ENCODE measurements at places on chromosomes 12 and 14.

DNA sequence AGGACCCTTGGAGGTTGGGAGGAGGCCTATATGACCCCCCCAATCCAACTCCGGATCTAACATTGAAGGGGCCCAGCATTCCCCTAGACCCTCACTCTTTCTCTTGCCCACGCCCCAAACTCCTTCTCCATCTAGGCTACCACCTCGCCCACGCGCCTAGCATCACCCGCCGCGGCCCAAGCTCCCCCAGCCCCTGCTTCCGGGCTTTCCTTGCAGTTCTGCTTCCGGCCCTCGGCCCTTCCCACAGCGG is 445 bp downstream of the CERS5 start:
- no peak for DNase-seq

- DNase-seq, result no peak
Measured at GRCh38 chr12:111720457-111720856, 34.6 kb downstream of the ACAD10 start.

- DNase-seq, result no peak
Measured at GRCh38 chr12:23217158-23217557, 592.2 kb downstream of the ETNK1 start.

GRCh38 chr12:100574187-100575074 is 947 bp downstream of the GAS2L3 start:
- DNase-seq, result no peak

DNA sequence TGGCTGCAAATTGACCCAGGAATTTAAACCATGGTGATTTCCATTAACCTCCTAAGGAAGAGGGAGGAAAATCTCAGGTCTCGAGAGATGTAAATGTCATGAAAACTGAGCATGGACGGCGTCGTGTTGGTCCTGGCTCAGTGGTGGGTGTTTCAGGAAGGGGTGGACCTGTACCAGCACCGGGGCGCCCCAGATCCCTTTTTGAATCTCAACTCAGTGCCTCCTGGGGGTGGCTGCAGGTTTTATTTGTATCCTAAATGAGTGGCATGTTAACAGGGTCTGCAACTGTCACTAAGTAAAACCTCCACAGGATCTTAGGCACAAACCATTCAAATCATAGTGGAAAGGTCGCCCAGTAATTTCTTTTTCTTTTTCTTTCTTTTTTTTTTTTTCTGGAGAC is 101.3 kb downstream of the ASCL4 start:
- DNase-seq, result no peak

- DNase-seq, result no peak
Measured at GRCh38 chr12:26953447-26953846, 15.2 kb downstream of the FGFR1OP2 start.

- peak; percentile 34 for DNase-seq
Measured at GRCh38 chr14:101834800-101835547, 73.5 kb downstream of the PPP2R5C start.

DNA sequence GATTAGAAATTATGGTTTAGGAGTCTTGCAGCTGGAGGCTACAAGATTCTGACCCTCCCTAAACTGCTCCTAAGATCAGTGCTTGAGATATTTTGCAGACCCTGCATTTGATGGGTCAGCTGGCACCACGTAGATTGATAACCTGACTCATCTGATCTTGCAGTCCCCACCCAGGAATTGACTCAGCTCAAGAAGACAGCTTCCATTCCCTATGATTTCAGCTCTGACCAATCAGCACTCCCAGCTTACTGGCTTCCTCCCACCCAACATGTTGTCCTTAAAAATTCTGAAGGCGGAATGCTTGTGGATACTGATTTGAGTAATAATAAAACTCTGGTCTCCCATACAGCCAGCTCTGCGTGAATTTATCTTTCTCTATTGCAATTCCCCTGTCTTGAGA is 23.2 kb upstream of the MTHFD1 start:
- no peak for DNase-seq

DNA sequence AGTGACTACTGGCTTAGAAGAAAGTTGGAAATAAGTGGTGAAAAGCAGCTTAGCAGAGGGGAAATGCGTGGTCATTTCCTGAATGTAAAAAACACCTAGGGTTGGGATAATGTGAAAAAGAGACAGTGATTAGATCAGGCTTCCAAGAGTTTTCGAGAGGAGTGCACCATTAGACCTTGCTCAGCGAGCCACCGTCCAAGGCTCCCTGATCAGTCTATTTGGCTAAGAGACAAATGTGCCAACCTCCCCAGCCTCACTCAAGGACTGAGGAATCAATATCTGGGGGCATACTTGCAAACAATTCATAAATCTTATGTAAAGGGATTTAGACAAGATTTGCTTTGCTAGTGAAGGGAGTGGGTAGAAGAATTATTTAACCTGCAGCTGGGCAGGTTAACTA is 594.5 kb downstream of the NRXN3 start:
- DNase-seq, result no peak

DNA sequence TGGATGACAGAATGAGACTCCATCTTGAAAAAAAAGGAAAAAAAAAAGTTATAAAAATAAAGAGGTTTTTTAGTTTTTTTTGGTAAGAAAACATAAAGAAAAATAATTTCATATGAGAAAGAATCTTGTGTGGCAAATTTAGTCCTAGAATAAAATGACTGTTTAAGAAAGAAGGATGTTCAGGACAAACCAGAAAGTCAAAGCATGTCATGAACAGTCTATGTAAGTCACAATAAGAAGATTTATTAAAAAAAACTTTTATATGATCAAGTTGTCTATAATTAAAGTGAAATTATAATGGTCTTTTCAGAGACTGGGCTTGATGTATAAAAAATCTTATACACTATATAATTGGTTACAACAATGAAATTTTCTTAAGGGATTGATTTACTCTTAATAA is 68.1 kb upstream of the HECTD1 start:
- DNase-seq, result no peak

GRCh38 chr12:95574799-95575452 is 23.6 kb upstream of the USP44 start:
- no peak for DNase-seq

- no peak for DNase-seq
Measured at GRCh38 chr12:109870648-109871047, 9.7 kb downstream of the GLTP start.

- no peak for DNase-seq
Measured at GRCh38 chr14:67984274-67984673, 164.7 kb downstream of the RAD51B start.

- no peak for DNase-seq
Measured at GRCh38 chr14:20428010-20428365, 8.0 kb downstream of the KLHL33 start.

DNA sequence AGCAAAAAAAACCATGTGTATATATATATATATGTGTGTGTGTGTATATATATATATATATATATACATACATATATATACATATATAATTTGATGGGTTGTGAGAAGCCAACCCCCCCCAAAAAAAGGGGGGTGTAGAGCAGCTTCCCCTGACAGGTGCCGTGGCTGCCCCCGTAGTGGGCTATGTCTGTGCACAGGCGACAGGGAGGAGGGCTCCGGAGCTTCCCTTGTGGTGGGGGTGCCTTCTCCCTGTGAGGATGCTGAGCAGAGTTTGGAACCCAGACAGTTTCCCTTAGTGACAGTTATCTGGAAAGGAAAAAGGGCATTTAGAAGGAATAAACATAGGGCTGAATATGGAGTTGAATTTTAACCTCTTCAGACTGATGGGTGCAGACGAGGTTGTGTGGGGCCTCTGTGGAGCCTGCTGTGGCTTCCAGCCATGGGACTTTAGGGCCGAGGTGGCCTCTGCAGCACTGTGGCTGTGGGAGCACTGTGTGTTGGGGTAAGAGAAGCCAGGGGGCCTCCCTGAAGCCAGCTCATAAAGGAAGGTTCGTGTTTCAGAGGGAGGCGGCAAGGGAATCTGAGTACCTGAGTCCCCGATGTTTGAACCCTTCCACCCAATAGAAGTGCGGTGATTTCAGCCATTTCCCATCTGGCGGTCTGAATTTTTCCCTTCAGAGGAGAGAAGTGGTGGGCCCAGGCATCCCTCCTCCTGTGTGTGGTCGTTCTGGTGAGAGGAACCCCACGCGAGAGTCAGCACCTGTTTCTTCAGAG is 19.8 kb downstream of the XRCC3 start:
- DNase-seq, result no peak

DNA sequence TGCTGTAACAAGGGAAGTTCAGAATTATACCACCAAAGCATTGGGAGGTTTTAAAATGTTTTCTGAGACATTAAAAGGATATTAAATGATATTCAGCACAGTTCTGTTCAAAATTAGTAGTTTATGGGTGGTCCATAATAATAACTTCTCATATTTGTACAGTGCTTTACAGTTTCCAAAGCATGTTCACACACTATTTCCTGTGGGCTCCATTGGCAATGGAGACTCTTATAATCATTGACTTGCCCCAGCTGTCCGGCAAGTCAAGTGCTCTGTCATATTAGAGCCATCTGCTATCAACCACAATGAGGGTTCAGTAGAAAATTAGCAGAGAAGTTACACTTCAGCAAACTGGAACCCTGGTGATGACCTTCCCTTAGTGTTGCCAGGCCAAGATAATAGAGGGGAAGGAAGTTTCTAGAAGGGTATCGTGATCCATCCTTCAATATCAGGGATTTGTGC is 526.6 kb upstream of the CCDC196 start:
- DNase-seq, result no peak

- DNase-seq, result no peak
Measured at GRCh38 chr14:93997916-93998870, 1.1 kb downstream of the CCDC197 start.

DNA sequence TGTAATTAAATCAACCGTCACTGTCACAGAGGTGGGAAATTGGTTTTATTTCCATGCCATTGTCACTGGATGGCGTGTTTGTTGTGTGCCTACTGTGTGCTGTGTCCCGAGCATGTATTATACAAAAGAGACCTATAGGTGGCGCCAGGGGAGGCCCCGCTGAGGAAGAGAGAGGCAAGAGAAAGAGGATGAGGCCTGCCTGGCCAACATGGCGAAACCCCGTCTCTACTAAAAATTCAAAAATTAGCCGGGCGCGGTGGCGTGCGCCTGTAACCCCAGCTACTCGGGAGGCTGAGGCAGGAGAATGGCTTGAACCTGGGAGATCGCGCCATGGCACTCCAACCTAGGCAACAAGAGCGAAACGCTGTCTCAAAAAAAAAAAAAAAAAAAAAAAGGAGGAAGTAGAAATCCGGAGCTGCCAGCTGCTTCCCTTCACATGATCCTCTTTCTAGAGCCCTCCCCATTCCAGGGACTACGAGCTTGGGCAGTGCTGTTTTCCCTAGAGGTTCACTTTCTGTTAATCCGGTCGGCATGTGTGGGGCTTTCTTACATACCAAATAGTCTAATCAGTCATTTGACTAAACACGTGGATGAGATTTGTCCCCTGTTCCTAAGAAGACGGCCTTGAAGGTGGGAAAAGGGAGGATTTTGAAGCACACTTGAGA is 6.4 kb upstream of the CCDC175 start:
- DNase-seq, result no peak

- no peak for DNase-seq
Measured at GRCh38 chr14:98408024-98408555, 863.9 kb downstream of the BCL11B start.

- peak; percentile 1 for DNase-seq
Measured at GRCh38 chr12:123720141-123720814, 8.1 kb downstream of the ATP6V0A2 start.

GRCh38 chr12:48110691-48111311 is 4.9 kb upstream of the SENP1 start:
- DNase-seq, result peak; percentile 84

- no peak for DNase-seq
Measured at GRCh38 chr14:101980251-101980650, 15.9 kb downstream of the DYNC1H1 start.

- DNase-seq, result no peak
Measured at GRCh38 chr12:75774261-75775052, 257.1 kb downstream of the PHLDA1 start.

GRCh38 chr14:47389535-47389934 is 285.9 kb downstream of the MDGA2 start:
- no peak for DNase-seq

DNA sequence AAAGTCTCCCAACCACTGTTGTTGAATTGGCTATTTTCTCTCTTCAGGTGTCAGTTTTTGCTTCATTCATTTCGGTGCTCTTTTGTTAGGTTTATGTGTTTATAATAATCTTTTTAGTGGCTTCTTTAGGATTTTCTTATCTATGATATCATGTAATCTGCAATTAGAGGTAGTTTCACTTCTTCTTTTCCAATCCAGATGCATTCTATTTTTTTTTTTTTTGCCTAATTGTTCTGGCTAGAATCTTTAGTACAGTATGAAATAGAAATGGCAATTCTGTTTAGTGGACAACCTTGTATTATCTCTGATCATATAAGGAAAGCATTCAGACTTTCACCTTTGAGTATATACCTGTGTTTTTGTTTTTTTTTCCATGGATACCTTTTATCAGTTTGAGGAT is 17.4 kb downstream of the CNOT2 start:
- no peak for DNase-seq

DNA sequence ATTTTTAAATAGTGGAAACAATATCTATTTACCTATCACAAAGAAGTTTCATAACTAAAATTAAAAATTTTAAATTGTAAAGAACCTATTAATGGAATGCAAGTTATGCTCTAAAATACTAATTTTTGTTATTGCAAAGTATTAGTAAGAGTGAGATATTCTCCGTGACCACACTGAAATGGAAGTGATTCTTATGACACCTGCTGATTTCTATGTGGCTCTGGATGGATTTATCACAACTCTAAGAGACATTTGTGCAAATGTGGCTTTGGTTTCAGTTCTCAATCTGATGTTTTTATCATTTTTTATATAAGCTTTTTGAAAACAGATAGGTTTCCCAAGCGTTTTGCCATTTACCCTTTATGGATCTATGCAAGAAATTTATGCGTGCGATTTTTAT is 497.8 kb downstream of the NAV3 start:
- DNase-seq, result no peak

DNA sequence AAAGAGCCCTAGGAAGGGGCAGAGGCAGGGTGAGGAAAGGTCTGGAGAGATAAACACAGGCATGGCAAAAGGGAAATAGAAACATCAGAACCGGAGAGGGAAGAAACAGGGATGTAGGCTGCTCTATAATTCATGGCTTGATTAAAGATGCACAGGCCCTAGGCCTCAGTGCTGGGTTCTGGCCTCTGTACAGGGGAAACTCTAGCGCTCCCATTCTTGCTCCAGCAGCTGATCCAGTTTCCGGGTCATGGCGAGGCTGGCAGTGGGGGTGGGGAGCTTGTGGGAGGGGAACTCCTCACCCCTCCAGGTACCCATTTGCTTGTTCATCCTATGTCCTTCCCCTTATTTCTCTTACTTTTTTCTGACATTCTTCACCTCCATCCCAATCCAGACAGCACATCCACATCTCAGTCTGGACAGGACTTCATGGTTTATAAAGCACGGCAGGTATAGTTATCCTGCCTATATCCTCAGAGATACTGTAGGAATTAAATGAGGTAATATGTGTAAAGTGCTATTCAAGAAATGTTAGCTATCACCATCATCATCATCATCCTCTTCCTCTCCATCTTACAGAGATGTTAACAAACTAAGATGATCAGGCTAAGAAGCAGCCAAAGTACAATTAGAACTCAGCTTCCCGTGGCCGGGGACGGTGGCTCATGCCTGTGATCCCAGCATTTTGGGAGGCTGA is 8.0 kb upstream of the GPR84 start:
- DNase-seq, result no peak

Data from SJSA1 (cell line).